Lower leg skin (tissue), 4 donors: ENCODE measurements at places on chromosomes 13 and 19. TPM values are rescaled to one million over a fixed set of nuclear protein-coding genes. Genes with fewer than 3 reads are reported as not detected.

DNA sequence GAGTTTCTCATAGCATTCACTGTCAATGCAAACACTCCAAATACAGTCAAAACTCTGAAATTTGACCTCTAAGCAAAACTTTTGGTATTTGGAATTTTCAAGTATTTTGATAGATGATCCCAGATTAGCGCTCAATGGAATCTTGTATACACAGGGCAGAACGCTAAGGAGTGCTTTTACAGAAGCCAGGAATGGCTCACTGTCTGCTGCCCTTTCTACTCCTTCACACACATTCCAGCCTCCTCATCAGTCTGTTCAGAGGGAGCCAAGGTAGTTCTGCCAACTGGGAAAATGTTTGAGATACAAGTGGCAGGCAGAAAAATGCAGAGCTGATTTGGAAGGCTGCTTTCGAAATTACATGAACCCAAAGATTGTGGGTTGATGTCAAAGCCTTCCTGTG, 4.4 kb upstream of the STARD13 start:
- DNase-seq = no peak

DNA sequence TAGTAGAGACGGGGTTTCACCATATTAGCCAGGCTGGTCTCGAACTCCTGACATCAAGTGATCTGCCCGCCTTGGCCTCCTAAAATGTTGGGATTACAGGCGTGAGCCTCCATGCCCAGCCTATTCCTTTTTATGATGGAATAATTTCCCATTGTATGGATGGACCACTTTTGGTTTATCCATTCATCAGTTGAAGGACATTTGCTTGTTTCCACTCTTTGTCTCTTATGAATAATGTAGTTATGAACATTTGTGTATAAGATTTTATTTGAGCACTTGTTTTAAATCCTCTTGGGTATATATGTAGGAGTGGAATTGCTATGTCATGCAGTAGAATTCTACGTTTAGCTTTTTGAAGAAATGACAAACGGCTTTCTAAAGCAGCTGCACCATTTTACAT, 23.3 kb downstream of the FBXO27 start:
- no peak for DNase-seq

DNA sequence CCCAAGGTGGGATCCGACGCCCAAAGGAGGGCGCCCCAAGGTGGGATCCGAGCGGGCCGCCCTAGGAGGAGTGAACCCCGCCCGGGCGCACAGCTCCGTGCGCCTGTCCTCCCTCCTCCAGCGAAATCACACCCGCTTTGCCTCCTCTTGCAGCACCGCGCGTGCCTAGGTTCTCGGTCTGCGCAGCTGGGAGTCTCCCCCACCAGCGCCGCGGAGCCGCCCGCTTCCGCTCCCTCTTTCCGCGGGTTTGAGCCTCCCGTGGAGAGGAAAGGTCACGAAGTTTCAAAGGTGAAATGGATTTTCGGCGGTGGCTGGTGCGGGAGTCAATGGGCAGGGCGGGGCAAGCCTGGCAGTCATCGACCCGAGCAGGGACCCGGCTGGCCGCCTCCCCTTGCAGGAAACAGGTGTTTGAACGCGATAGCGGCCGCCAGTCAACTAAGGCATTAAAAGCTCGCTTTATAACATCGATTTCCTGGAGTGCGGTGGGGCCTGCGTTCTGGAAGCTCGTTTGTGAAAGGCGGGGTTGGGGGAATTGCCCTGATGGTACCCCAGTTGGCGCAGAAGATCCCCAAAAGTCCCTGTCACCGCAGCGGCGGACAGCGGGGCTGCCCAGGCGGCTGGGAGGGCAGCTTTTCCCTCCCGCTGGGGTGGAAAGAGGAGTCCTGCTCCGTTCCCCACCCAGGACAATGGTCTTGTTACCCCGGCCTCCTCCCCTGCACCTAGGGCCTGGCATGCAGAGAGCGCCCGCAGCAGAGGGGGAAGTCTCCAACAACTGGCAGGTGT, 9.0 kb upstream of the SOX1 start:
- no peak for DNase-seq

DNA sequence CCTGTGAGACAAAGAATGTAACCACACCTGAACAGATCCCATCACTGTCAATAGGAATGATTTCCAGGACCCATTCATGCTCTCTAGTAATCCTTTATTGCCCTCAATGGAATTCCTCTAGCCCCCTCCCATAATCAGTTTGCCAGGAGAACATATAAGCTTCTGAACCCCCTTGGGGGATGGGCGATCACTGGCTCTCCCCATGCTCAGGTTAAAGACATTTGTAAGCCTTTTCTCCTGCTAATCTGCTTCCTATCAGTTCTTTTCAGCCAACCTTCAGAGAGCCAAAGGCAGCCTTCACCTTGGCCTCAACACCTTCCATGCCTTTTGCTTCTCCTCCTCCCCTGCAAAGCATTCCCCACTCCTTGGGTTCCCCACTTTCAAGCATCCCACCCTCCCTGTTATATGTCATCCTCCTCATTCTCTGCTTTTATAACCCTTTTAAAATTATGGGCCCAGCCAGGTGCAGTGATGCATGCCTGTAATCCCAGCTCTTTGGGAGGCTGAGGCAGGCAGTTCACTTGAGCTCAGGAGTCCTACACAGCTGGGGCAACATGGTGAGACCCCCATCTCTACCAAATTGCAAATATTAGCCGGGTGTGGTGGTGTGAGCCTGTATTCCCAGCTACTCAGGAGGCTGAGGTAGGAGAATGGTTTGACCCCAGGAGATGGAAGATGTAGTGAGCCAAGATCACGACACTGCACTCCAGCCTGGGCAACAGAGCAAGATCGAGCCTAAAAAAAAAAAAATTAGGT, 12.4 kb downstream of the DPRX start:
- DNase-seq = no peak

DNA sequence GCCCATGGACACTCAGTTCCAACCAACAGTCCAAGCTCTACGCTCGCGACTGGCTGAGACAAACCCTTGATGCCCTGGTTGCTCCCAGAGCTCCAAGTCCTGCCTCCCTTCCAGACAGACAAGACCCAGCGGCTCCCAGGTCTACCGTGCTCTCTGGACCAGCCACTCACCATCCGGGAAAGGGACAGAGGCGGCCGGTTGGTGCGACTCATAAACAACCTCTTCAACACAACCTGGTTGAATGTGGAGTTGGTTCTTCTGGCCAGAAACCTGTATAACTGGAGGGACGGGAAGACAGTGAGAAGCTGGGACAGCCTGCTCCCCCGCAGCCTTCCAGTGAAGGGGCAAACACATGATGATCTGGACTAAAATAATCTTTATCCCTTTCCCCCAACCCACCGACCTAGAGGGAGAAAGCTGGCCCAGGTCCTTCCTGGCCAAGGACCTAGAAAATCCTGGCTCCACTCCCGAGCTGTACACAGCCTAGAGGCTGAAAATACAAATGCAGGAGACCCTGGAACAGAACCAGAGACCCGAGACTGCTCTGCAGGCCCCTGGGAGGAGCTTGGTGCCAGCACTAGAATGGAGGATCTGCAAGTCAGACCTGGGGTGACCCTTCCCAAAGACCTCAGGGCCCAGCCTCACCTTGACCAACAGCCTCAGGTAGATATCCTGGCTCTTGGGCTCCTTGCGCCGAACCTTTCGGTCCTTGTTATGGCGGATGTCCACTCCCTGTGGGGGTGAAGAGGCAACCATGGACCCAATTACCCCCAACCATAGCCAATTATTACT, 1.6 kb downstream of the RPL18 start:
- DNase-seq = no peak

GRCh38 chr19:9296336-9296735, 13.3 kb downstream of the ZNF699 start:
- no peak for DNase-seq

DNA sequence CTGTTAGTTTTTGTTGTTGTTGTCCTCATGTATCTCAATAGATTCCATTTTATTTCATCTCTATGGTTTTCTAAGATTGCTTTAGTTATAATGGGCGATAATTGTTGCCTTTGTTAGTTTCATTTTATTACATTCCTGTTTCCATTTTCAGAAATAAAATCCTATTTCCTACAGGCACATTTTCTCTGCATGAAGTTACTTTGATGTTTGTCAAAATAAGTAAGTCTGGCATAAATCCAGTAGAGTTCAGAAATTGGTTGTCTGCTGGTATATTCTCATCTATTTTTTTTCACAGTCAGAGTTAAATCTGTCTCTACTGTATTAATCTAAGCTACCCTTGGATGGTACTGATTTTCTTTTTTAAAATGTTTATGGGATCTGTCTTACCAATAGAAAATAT, 204.1 kb downstream of the MYO16 start:
- DNase-seq = no peak

Gene THAP8
- total RNA-seq = 9.9 TPM

DNA sequence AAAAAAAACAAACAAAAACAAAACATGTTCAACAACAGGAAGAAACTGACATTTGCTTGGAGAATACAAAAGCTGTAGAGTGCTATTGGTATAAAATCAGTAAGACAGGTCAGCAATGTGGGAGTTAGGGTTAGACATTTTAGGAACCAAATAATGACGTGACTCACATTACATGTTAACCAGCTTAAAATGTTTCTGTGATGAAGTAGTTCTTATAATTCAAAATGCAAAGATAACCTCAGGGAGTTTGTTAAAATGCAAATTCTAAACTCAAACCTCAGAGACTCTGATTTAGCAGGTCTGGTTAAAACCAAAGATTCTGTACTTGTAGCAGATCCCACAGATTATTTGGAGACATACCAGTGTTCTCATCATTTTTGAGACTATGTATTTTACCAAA, 549.4 kb upstream of the SLITRK1 start:
- DNase-seq = no peak
